ENCODE measurements at places on chromosomes 6 and 20.

GRCh38 chr6:79467716-79468115, 69.5 kb downstream of the LCA5 start:
- no peak for DNase-seq

DNA sequence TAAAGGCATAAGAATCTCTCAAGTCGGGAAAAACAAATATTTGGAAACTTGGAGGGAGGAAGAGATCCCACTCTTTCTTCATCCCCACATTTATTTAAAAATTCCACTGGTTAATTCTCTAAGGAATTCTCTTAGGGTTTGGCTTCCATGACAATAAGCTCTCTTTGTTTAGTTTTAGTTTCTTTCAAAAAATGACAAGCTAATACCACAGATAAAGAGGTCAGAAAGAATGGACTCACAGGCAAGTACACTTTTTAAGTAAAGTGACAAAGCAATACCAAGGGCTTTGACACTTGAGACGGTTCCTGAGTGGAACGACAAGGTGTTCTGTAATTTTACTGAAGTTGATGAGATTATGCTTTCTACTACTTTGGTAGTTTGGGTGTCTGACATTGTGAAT, 872.1 kb downstream of the PHF3 start:
- no peak for DNase-seq

DNA sequence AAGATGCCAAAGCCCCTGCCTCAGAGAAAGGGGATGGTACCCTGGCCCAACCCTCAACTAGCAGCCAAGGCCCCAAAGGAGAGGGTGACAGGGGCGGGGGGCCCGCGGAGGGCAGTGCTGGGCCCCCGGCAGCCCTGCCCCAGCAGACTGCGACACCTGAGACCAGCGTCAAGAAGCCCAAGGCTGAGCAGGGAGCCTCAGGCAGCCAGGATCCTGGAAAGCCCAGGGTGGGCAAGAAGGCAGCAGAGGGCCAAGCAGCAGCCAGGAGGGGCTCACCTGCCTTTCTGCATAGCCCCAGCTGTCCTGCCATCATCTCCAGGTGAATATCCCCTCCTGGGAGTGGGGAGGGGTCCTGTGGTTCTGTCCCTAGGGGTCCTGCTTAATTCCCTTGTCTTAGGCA, 1.1 kb downstream of the MYLK2 start:
- DNase-seq: no peak

DNA sequence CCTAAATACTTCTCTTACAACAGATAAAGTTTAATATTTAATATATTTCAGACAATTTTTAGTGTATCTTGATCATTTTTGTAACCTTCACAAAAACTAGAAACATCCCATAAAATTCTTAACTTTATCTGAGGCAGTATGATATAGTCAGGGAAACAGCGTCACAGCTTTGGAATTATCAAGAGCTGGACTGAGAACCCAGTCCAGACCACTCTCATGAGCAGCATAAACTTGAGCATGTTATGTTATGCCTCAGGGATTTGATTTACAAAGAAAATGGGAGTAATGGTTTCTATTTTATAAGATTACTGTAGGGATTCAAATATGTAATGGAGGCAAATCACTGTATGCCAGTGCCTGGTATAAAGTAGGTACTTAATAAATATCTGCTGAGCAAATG, 8.3 kb upstream of the MARCKS start:
- no peak for DNase-seq

- DNase-seq: no peak
These were observed 56.0 kb upstream of the HEY2 start for GRCh38 chr6:125693480-125693879.

DNA sequence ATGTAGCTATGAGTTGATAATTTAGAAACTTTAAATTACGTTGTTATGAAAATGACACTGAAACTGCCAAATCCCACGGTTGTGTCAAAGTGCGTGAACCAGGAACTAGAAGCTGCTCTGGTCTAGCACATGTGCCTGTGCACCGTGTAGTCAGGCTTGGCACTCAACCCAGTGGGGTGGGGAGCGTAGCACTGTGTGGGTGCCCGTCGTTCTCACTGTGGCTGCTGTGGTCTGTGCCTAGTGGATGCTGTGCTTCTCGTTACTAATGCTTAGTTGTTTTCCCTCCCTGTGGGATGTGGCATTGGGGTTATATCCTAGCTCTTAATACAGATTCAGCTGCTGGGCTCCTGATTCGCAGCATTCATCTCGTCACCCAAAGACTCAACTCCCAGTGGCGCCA, 46.2 kb upstream of the ADIG start:
- DNase-seq: no peak

GRCh38 chr20:1490643-1491195, 501 bp downstream of the SIRPB2 start:
- DNase-seq: no peak

DNA sequence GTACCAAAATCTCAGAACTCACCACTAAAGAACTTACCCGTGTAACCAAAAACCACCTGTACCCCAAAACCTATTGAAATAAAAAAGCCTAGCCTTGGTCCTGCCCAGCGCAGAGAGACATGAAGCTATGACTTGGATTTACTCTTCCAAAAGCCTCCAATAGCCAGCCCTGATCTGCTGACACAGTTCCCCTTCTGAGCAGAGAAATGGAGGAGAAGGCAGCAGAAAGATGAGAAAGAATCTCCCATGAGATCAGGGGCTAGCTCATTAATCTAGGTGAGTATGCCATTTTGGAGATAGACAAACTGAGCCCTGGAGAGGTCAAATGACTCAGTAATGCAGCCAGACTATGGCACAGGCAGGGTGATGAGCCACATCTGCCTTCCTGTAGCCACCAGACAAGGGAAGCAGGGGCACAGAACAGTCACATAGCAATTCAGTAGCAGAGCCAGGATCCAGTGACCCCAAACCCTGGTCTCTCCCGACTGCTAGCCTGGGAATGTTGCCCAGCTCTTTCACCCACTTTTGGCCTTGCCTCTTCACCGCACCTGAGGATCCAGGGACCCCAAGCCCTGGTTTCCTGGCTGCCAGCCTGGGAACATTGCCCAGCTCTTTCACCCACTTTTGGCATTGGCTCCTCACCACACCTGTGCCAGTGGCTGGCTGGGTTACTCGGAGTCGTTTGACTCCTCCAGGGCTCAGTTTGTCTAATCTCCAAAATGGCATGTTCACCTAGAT, 7.2 kb upstream of the SDCBP2 start:
- no peak for DNase-seq

- DNase-seq: no peak
These were observed 88.3 kb upstream of the CCDC28A start for GRCh38 chr6:138685257-138685656.

DNA sequence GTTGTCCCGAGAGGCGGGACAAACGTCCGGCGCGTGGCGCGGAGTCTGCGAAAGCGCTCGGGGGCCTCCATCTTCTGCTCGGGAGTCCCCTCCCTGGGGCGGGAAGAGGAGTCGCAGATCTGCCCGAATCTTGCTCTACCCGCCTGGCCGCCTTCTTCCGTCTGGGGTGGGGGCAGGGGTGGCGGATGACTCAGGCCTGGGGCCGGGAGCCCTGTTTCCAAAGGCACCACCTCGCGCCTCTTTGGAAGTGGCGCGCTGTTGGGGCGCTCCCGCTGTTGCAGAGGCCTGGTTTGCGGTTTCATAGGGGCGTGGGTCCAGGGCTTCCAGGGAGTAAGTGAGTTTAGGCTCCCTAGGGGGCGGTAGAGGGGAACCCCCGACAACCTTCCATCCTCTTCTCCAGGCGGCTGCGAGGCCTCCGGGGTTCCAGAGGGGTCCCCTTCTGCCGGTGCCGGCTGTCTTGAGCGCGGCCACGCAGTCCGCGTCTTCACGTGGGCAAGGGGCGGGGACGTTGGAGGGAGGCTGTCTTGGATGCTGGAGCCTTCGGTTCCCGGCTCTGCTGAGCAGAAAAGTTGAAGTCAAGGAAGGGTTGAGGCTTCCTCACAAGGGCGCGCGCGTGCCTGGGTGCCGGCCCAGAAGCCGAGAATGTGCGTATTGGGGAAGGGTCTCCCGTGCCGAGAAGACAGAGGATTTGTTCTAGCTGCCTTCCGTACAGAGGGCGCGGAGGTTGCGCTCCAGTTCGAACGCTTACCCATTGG, 2.6 kb upstream of the TFAP2C start:
- no peak for DNase-seq

GRCh38 chr20:59399426-59400099, 99.2 kb downstream of the EDN3 start:
- no peak for DNase-seq

- DNase-seq: no peak
These were observed 51.0 kb upstream of the ASIP start for GRCh38 chr20:34190262-34190661.

- DNase-seq: no peak
These were observed 56.7 kb downstream of the ATXN1 start for GRCh38 chr6:16704401-16705045.

DNA sequence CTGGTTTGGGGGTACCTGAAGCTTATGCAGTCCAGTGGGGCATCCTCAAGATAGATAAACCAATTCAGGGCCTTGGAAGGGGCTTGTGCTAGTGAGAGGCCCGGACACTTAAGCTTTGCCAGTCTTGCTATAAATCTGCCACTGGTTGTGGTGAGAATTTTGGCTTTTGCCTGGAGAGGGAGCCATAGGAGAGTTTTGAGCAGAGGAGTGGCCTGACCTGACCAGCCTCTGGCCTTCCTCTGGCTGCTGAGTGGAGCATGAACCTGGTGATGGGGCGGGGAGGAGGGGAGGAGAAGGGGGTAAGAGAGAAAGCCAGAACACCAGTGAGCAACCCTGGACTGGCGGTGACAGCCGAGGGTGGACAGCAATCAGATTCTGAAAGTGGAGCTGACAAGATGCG, 7.1 kb downstream of the TMEM74B start:
- DNase-seq: no peak

DNA sequence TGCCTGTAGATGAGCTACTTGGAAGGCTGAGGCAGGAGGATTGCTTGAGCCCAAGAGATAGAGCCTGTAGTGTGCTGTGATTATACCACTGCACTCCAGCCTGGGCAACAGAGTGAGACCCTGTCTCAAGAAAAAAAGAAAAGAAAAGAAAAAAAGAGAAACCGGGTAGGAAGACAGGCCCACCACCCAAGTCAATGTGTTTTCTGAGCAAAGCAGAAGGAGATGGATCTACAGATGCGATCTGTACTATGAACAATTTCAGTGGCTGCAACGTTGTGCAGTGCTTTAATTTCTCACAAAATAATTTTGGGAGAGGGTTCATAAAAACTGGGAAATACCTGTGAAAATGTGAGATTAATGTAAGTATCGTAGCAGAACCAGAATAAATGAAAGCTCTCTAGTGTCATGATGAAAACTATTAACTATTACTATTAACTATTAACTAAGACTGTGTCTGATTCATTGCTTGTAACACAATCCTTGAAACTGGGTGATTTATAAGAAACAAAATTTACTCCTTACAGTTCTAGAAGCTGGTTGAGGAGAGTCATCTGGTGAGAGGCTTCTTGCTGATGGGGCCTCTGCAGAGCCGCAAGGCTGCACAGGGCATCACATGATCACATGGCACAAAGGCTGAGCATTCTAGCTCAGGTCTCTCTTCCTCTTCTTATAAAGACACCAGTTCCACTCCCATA, 233.1 kb upstream of the ZNF217 start:
- no peak for DNase-seq

DNA sequence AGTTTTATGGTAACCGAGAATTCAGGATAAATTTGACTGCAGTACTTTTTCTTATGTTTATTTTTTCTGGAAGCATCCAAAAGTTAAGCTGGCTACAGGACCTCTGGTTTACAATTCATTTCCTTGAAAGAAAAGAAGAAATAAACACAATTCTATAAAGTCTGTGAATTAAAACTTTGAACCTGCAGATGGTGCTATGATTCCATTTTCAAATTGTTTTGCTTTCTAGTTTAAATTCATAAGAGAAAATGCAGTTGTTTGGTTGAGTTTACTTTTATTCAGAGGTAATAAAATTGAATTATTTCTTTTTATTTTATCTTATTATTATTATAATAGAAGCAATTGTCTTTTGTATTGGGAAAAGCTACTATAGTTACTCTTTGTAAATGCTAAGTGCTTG, 1.8 kb upstream of the VIP start:
- no peak for DNase-seq

DNA sequence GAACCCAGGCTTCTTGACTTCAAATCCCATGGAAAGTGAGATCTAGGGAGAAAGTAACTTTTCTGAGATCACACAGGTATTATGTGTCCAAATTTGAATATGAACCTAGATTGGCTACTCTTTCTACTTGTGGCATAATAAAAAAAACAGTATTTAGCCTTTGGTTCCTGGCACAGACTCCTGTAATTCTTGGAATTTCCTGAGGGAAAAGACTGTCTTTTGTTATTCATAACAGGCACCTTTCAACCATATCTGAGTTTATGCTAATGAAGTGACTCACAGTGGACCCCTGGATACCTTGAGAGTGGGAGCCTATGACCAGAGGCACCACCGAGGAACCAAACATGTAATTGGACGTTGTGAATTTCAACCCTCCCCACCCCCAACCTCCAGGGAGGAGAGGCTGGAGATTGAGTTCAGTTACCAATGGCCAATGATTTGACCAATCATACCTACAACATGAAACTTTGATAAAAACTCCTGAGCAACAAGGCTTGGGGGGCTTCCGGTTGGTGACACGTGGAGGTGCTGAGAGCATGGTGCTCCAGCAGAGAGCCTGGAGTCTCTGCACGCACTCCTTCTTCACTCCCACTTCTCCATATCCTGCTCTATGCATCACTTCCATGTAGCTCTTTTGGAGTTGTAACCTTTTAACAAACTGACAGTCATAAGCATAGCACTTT, 48.8 kb downstream of the LAMA4 start:
- DNase-seq: no peak

DNA sequence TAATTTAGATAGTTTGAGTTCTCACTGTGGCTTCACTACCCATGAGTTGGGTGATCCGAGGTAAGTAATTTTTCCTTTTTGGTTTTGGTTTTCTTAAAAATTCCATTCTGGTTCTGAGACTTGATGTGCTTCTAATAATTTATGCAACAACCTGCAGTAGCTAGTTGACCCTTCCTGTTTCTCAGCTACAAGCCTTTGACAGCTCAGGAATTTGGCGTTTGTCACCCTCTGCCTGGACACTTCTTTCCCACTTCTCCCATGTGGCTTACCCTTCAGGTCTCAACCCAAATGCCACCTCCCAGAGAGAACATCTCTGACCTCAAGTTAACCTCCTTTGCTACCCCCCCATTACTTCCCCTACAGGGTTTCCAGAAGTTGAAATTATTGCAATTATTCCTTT, 49.7 kb upstream of the TSHZ2 start:
- DNase-seq: no peak

GRCh38 chr20:4919047-4919704, 82.1 kb downstream of the SLC23A2 start:
- no peak for DNase-seq

DNA sequence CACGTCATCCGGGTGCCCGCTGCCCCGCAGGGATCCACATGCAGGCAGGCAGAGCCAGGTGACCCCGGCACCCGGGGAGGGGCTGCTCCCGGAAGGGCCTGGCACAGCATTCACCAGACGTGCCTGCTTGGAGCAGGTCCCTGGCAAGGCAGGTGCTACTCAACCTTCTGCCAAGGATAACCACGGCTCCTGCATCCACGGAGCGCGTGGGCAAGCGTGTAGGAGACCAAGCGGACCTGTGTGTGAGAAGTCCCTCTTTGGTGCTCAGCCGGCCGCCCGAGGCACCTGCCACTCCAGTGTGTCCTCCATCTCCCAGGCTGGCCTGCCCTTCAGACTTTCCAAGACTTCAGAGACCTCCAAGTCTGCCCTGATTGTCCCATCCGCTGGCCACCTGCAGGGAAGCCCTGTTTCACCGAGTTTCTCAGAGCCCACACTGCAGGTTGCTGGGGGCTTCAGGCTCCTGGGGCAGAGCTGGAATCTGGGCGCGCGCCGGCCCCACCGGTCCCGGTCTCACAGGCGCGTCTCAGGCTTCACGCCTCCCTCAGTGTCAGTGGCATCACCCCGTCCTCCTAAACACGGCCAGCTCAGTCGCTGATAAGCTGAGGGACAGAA, 124.3 kb downstream of the DLL1 start:
- no peak for DNase-seq
